Activated naive CD4-positive, alpha-beta T cell treated with anti-CD3 and anti-CD28 coated beads, Interleukin-2, amount 10 ng/mL, durations not matched to agents 7 days and 5 days (primary cell): ENCODE measurements at places on chromosomes 12 and 14.
A peak's percentile ranks its signal among the peaks of the same experiment; 100 is the strongest.

DNA sequence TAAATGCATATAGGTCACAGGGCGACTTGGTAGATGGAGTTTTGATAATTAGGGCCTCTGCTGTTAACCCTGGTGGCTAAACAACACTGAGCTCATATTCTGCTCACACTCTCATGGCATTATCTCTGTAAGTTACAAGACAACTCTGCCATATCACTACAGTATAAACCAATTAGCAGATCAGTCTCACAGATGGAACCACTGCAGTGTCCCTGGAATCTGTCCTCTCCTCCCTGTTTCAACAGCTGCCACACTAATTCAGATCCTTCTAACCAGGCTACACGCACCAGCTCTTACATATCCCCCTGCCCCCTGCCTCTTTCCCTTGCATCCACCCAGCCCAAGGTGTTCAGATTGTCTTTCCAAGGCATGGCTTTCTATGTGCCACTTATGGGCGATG is 161.0 kb upstream of the RMST start:
- DNase-seq: no peak

DNA sequence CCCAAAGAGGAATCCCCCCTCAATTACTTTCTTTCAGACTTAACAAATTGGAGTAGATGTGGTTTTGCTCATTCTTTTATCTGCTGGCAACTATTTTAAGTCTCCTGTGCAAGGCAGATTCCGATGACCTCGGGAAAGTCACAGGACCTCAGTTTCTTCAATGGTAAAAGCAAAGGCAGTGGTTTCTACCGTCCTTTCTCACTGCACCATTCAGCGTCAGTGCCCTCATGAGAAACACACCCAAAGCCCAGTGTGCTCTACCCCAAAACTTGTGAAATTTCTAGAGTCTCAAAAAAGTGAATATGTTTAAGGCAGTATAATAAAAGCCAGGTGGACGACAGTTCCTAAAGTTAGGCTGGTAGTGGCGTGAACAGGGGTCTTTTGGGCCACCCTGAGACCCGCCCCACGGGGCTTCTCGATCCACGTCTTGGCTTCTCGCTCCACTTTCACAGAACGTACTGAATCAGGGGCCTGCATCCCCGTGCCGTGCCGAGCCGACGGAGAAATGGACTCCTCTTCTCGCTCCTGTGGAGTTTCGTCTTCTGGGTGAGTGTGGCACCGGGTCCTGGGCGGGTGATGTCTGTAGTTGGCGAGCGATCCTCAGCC is 1.3 kb upstream of the ARHGAP5 start:
- no peak for DNase-seq

DNA sequence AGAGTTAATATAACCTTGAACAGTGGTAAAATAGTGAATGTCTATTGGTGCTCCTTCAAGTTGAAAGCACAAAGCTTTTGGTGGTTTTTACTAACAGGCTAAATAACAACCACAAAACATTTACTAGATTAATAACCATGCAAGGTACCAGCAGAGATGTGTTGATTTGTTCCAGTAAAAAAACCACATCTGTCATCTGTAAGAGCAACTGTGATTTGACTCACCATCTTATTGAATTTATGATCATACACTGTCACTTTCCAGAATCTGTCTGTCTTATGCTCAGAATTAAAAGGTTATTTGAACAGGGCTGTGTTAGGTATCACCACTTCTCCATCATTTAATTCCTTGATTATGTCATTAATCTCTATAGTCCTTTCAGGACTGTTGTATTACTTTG is 107.0 kb upstream of the PTHLH start:
- no peak for DNase-seq

DNA sequence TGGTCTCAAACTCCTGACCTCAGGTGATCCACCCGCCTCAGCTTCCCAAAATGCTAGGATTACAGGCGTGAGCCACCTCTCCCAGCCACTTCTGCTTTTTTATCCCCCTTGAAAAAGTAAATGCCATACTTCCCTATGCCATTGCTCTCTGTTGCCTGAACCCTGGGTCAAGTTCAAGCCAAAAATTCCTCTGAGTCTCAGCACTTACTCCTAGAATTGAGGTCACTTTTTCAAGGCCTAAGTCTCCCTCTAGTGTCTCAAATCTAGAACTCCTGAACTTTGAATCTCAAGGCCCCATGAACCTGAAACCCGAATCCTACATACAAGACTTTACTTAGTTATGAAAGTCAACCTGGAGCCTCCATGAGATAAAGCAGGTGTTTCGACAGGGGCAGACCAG is 1.4 kb upstream of the APOBEC1 start:
- DNase-seq: no peak

DNA sequence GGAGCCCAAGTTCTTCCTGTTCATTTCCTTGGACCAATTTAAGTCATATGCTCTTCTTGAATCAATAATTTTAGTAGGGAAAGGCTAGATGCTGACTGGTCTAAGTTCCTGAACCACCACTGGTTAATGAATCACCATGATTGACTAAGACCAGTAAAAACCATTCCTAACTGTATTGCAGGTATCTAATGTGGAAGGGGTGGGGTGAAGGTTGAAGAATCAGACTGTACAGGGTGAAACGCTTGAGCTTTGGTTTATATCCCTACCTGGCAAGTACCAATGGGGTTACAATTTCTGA is 100.1 kb downstream of the DYRK2 start:
- no peak for DNase-seq

DNA sequence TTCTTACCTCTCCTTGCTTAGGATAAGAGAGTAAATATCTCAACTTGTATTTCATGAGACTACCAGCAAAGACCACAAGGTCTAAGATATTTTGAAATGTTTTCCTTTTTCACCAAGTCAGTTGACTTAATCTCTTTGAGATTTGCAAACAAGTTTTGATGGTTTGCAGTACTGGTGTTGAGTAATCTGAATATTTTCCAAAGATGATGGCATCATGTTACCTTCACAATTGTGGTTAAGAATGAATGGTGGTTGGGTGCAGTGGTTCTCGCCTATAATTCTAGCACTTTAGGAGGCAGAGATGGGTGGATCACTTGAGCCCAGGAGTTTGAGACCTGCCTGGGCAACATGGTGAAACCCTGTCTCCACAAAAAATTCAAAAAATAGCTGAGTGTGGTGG is 225.7 kb downstream of the TMTC2 start:
- DNase-seq: no peak

GRCh38 chr12:123900871-123901376 is 71.7 kb downstream of the CCDC92 start:
- no peak for DNase-seq

DNA sequence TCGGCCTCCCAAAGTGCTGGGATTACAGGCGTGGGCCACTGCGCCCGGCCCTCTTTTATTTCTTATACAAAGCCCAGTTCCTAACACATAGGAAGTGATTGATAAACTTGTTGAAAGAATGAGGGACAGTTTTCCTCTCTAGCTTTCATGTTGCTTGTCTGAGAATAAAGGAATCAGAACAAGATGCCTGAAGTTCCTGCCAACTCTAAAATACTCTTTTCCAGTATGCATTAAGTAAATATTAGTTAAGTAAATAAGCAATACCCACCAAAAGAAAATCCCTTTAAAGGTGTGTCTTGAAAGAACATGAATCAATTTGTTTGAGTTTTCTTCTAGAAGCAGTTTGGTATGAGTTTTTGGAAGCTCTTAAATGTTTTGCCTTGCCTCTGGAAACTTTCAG is 24.4 kb upstream of the CD27 start:
- DNase-seq: no peak

DNA sequence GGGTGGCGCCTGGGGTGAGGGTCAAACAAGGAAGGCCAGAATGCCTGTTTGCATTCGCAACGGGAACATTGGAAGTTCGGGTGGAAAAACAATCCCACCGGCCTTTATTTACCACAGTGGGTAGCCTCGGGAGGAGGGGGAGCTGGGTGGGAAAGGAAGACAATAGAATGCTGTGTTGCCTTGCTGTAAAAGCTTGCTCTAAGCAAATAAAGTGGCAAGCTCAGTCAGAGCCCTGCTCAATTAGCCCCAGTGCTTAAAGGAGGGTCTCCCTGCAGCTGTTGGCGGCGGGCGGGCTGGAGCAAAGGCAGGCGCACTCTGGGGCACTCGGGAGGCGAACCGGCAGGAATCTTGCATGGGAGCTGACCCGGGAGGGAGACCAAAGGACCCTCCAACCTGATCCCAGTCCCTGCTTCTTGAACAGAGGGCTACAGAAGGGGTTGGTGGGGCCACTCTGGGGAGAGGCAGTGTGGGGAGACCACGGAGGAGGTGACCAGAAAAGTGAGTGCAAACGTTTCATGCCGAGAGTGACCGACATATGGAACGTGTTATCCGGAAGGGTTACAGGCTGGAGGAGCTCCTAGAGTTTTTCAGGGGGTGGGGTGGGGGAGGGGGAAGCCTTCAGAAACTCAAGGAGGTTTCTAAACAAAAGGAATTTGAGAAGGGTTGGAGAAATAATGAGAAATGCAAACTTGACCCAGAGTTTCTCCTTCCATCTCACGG is 48.5 kb downstream of the NTF3 start:
- no peak for DNase-seq

GRCh38 chr14:39554576-39554975 is 122.3 kb upstream of the FBXO33 start:
- no peak for DNase-seq

- no peak for DNase-seq
Observed at GRCh38 chr12:106132175-106133135, 6.3 kb downstream of the NUAK1 start.

GRCh38 chr12:77324763-77325468 is 259.5 kb upstream of the E2F7 start:
- peak; percentile 41 for DNase-seq

GRCh38 chr14:96096639-96097610 is 57.8 kb downstream of the C14orf132 start:
- no peak for DNase-seq

- DNase-seq: no peak
Observed at GRCh38 chr14:60235440-60235839, 13.6 kb upstream of the PPM1A start.

- DNase-seq: peak; percentile 82
Observed at GRCh38 chr14:77459072-77459723, 1.3 kb downstream of the AHSA1 start.

- DNase-seq: peak; percentile 78
Observed at GRCh38 chr14:99729991-99730875, 46.1 kb downstream of the CYP46A1 start.

- DNase-seq: no peak
Observed at GRCh38 chr14:22489244-22489545, 99.8 kb downstream of the DAD1 start.

DNA sequence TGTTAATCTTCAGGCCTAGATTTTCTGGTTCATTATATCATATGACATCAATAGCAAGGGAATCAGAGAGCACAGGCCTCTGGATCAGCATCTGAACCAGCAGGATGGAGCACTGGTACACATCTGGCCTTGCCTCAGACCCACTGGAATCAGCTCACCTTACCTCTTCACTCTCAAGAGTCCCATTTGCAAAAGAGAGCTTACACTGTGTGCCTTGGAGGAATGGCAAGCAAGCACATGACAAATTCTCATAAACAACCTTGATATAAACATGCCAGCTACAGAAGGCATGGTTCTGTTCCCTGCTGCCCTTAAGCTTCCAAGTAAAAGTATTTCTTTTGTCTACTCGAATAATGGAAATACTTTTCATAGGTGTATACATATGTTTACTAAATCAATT is 128.6 kb upstream of the CPM start:
- no peak for DNase-seq

DNA sequence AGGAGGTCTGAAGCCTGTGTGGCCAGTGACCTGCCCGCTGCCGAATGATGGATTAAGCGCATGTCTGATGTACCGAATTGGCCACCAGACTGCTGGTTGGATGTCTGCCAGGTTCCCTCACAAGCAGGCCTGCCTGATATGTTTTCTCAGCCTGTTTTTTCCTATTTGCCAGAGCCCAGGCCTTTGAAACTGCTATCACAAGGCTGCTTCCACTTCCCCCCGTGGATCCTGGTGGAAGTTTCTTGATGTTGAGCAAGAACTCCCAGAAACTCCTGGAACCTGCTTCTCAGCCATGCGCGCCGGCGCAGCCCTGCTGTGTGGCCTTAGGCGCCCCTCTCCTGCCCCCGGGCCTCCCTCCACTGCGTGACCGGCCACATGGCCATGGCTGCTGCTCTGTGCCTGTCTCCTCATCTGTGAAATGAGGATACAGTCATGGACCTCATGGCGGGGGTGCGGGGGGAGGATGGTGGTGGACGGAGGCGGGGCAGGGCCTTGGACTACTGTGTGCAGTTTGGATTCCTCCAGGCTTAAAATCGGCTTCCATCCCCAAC is 56.6 kb downstream of the CALM1 start:
- DNase-seq: no peak

DNA sequence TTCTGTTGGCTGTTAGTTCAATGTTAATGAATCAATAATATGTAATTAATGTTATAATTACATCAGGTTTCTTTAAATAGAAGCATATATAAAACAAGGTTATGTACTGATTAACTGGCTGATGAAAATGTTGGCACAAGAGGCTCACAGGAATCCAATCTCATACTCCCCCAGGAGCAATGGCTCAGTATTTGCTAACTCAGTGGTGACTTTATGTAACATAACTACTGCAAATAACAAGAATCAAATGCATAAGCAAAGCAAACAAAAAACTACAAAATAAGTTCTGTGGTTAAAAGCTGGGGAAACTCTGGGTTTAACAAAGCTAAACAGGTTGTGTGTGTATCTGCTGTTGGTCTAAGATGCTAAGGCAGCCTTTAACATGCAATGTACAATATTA is 27.7 kb upstream of the BBS10 start:
- no peak for DNase-seq

DNA sequence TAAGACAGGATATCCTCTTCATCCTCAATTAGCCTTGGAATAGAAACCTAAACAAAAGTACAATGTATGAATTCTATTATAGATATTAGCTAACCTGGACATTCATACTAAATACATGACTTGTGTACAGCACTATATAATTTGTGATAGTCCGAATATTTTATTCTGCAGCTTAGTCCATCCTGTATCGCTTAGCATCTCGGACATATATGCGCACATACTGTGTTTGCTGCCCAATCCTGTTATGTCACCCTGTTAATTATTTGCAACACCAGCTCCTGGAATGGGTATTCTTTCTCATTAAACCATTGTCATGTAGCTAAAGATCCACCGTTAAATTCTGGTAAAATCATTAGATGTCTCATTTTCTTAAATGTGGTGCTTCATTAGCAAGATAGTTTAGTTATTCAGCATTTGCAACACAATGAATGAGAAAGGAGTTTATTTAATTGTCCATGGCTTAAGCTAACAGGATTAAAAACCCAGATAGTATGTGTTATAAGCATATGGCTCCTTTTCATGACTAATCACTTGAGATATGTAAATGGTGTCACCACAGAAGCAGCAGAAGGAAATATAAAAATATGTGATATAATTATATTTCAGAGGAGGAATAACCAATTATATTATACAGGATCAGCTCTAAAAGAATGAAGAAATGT is 156.0 kb upstream of the ARHGAP5 start:
- no peak for DNase-seq

DNA sequence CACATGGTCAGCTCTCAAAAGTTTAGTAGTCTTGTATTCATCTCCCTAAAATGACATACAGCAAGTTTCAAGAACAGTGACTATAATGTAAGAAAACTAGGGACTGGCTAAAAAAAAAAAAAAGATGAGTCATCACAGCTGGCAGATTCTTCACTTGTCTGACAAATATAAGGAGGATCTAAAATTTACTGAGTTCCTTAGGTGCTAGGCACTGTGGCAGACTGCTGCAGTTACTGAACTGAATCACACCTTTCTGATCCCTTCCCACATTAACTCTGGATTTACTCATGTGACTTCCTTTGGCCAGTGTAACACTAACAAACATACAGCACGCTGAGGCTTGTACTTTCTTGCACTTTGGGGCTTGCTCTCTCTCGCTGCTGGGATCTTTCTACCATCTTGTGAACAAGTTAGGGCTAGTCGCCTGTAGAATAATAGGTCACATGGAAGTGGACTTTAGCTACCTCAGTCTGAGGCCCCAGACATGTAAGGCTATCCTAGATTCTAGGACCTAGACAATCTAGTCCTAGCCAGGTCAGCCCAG is 32.1 kb downstream of the BAZ1A start:
- no peak for DNase-seq
